ENCODE measurements at places on chromosomes 13 and 19. TPM values are rescaled to one million over a fixed set of nuclear protein-coding genes. Genes with fewer than 3 reads are reported as not detected.

GRCh38 chr19:10122045-10122444 lies 2.3 kb upstream of the EIF3G start:
- peak; percentile 28 for DNase-seq
- H3K4me3 ChIP-seq: no peak overlapping the region
- H3K4me1 ChIP-seq: peaks cover 31% of the 10 kb centered on the region
- peak overlapping the region; percentile 31 for H3K27ac ChIP-seq

- no peaks in the 10 kb centered on the region for H3K4me1 ChIP-seq
- H3K27me3 ChIP-seq: peaks cover 11% of the 10 kb centered on the region
- no peak overlapping the region for H3K4me3 ChIP-seq
- H3K36me3 ChIP-seq: no peaks in the 10 kb centered on the region
Observed at GRCh38 chr13:108549934-108550333, 79.5 kb upstream of the MYO16 start.

GRCh38 chr19:49499030-49499670 lies 2.9 kb downstream of the RPS11 start:
- no peaks in the 10 kb centered on the region for H3K27me3 ChIP-seq
- no peak overlapping the region for H3K27ac ChIP-seq
- H3K4me3 ChIP-seq: no peak overlapping the region
- peaks cover 41% of the 10 kb centered on the region for H3K36me3 ChIP-seq

GRCh38 chr19:42132030-42132628 lies at the start of gene POU2F2:
Gene POU2F2, minus strand, starts transcription at chr19:42132446. Its CDS starts 35 bp downstream, at chr19:42132411.
- H3K36me3 ChIP-seq: no peaks in the 10 kb centered on the region
- no peaks in the 10 kb centered on the region for H3K27me3 ChIP-seq

DNA sequence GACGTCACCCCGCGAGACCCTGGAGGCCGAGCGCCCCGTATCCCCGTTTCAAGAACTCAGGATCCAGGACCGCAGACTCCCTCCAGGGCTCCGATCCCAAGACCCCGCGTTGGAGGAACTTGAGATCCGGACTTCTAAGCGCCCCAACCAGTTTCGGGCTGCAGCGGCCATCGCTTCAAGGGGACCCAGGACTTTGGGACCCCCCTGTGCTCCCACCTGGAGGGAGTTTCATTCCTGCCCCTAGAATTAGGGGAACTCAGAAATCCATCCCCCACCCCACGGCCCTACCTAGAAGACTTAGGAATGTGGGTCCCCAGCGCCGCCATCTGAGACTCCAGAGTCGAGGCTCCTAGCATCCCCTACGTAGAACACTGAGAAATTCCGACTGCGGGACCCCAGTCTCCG lies 400 bp downstream of the PLEKHG2 start:
- peaks cover 48% of the 10 kb centered on the region for H3K4me1 ChIP-seq
- DNase-seq: peak; percentile 70
- H3K36me3 ChIP-seq: peaks cover 55% of the 10 kb centered on the region
- H3K27ac ChIP-seq: peak overlapping the region; percentile 80
- no peaks in the 10 kb centered on the region for H3K27me3 ChIP-seq

DNA sequence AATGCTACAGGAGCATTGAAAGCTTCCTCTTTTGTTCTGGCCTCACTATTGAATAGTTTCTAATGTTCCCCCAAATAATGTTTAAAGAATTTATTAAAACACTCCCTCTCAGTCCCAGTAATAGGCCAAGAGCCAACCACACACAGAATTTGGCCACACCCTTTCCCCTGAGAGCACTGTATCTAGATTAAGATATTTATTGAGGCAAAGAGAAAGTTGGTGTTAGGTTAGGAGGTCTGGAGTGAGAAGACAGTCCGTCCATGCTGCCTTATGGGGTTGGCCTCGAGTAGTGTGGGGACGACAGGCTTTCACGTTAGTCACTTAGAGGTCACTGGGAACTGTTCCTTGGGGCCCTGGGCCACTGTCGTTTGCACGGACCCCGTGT lies 122.9 kb upstream of the RNF113B start:
- H3K36me3 ChIP-seq: no peaks in the 10 kb centered on the region
- H3K4me3 ChIP-seq: no peak overlapping the region
- peaks cover 66% of the 10 kb centered on the region for H3K4me1 ChIP-seq
- DNase-seq: no peak

- H3K27ac ChIP-seq: no peak overlapping the region
- H3K27me3 ChIP-seq: no peaks in the 10 kb centered on the region
- no peak for DNase-seq
Observed at GRCh38 chr19:23318143-23318542, 67.9 kb upstream of the ZNF724 start.

DNA sequence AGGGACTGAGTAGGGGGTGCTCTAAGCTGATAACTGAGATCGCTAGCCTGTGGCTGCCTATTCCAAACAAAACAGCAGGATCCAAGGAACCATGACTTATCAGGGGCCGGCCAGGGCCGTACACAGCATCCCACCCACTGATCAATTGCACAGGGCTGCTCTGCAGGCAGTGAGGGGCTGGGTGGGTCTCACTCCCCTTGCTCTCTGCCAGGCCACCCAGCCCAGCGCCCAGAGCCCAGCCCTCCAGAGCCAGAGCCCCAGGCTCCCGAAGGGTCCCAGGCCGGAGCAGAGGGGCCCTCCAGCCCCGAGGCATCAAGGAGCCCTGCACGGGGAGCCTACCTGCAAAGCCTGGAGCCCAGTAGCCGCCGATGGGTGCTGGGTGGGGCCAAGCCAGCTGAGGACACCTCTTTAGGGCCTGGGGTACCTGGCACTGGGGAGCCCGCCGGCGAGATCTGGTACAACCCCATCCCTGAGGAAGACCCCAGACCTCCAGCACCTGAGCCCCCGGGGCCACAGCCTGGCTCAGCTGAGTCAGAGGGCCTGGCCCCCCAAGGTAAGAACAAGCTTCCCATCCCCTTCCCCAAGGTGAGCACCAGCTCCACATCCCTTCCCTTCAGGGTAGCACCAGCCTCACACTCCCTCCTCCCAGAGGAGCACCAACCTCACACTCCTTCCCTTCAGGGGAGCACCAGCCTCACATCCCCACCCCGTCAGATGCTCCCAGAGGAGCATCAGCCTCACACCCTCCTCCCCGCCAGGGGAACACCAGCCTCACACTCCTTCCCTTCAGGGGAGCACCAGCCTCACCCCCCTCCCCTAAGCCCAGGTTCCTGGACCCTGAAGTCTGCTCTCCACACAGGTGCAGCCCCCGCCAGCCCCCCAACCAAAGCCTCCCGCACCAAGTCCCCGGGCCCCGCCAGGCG lies 1.9 kb downstream of the SYDE1 start:
- no peaks in the 10 kb centered on the region for H3K27me3 ChIP-seq
- H3K36me3 ChIP-seq: peaks cover 67% of the 10 kb centered on the region
- H3K4me3 ChIP-seq: peak overlapping the region; percentile 91
- DNase-seq: no peak

GRCh38 chr13:77328819-77329132 lies 1.9 kb upstream of the MYCBP2 start:
- H3K36me3 ChIP-seq: peaks cover 5% of the 10 kb centered on the region
- peaks cover 20% of the 10 kb centered on the region for H3K4me1 ChIP-seq
- no peak overlapping the region for H3K27ac ChIP-seq
- DNase-seq: no peak

GRCh38 chr19:41402010-41402409 lies 4.4 kb downstream of the BCKDHA start:
- H3K4me3 ChIP-seq: no peak overlapping the region
- no peaks in the 10 kb centered on the region for H3K27me3 ChIP-seq
- H3K36me3 ChIP-seq: no peaks in the 10 kb centered on the region
- no peak for DNase-seq

The PCID2 gene
- 108 TPM for total RNA-seq

The MBD3 gene
- total RNA-seq: 128 TPM

The ZNF415 gene
- 3.2 TPM for total RNA-seq
